RWPE1 (cell line): ENCODE measurements at places on chromosomes 12 and 14.

GRCh38 chr14:80110721-80111120, 100.6 kb downstream of the DIO2 start:
- no peak for DNase-seq

DNA sequence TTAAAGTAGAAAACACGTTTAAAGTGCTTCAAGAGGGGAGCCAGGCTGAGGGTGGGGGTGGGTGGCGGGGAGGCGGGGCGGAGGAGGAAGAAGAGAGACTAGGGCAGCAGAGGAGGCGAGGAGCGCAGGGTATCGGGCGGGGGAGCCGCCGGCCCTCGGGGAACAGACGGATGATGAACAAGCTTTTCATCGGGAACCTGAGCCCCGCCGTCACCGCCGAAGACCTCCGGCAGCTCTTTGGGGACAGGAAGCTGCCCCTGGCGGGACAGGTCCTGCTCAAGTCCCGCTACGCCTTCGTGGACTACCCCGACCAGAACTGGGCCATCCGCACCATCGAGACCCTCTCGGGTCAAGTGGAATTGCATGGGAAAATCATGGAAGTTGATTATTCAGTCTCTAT, 39.2 kb downstream of the ZCRB1 start:
- no peak for DNase-seq

- DNase-seq: peak; percentile 34
Measured at GRCh38 chr14:74085047-74085637, 386 bp downstream of the LIN52 start.

- no peak for DNase-seq
Measured at GRCh38 chr12:92912672-92913071, 16.4 kb downstream of the EEA1 start.

DNA sequence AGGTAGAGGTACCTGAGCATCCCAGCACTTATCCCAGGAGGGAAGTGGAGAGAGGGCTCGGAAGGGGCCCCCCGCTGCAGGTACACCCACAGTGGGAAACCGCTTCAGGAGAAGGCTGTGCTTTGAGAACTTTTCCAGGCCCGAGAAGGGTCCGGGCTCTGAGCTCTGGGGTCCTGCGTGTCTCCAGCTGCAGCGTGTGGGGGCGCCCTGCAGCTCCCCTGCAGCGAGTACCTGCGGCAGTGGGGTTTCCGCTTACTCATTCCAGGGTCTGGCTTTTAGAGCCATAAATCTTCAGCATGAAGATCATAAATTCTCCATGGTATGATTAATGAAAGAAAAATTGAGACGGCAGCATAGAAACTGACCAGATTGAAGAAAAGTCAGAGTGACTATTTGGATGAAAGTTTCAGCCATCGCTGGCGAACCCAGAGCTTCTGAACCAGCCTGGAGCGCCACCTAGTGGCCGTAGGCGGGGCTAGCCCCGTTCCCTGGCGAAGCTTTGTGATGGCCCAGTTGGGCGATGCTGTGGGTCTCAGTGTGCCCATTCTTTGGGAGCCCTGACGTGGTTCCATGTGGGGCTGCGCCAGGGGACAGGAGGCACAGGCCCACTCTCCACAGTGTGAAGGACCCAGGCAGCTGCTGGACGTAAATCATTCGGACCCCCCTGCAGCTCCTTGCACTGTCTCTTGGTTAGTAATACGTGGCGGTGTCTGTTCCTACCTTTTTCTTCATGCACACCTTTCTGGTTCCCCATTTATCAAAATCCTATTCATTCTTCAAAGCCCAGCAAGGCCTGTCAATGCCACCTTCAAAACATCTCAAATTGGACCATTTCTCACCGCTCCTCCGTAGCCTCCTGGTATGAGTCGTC, 198.2 kb downstream of the TSPAN9 start:
- DNase-seq: peak; percentile 74

GRCh38 chr12:107762874-107763273, 1.9 kb upstream of the PRDM4 start:
- no peak for DNase-seq

- no peak for DNase-seq
Measured at GRCh38 chr12:17137396-17137795, 531.4 kb upstream of the LMO3 start.

DNA sequence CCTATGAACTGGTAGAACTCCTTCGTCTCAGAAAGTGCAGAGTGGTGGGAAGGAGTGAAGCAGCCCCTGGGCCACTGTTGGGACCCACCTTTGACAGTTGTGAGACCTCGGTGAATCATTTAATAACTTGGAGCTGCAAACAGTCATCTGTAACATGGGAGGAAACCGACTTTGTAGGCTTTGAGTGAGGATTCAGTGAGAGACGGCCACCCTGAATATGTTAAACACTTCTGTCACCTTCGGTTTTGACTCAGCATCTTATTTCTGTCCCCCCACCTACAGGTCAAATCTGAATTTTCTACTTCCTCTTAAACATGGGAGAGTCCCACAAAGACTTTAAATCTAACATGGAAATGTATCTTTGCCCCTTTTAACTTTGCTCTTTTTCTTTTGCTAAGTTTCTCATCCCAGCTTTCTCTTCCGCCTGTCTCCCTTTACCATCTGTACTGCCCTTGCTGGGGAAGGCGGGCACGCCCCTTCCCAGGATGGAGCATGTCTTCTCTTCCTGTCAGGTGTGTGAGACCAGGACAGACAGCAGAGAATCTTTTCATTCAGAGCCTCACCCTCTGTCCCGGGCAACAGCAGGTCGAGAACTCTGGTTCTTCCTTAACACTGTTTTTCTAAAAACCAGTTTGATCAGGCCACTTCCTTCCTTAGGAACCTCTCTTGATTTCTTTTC, 37.1 kb downstream of the ZC3H14 start:
- DNase-seq: no peak

DNA sequence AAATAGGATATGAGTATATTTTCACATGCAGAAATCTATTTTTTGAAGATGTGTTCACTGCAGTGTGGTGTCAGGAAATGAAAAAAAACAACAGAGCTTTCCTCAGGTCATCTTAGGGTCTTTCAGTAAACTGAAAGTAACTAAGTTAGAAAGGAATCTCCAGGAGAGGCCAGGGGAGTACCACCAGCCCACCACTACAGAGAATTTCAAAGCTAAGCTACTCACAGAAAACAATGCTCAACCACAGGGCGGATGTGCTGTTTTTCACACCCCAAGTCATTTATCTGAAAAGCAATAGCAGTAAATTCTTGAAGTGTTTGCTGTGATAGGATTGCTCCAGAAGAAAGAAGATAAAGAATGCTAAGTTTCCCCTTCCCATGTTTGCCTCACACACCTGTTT, 79.0 kb downstream of the IFNG start:
- no peak for DNase-seq

- no peak for DNase-seq
Measured at GRCh38 chr12:53169644-53170043, 10.9 kb upstream of the ZNF740 start.

DNA sequence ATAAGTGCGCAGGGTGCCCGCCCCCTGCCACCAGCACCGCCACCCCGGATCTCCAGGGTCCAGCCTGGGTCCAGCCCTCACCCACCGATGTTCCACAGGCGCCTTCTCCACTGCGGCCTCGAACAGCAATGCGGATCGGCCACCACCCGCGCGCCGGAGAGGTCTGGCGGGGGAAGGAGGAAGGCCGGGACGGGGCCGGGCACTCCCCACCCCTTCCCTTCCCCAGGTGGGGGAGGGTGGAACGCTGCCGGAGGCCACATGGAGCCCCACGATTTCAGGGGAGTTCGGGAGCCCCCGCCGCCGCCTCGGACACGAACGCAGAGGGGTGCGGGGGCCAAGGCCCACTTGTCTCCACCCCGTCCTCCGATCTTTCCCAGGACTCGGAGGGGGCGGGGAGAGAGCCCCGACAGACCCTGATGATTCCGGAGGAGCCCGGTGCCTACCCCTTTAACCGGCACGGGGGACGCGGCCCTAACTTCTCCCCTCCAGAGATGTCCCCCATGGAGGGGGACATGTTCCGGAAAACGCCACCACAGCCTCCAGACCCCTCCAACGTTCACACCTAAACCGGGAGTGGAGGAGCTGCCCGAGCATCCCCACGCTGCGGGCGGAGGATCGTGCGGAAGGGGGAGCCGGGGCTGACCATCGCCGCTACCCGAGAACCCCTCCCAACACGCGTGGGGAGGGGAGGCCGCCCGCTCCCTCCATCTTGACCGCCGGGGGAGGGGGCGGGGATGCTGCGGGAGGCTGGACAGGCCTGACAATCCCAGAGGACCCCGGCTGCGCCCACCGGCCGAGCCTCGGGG, 1.1 kb downstream of the ATXN2 start:
- DNase-seq: peak; percentile 55

- DNase-seq: no peak
Measured at GRCh38 chr14:66955159-66955558, 234.1 kb upstream of the GARIN2 start.
